Mesendoderm (in vitro differentiated cells): ENCODE measurements at places on chromosomes 1 and 21.

- no peak for DNase-seq
Observed at GRCh38 chr1:170749959-170750358, 86.0 kb downstream of the PRRX1 start.

- DNase-seq = no peak
Observed at GRCh38 chr1:223210788-223211120, 67.7 kb upstream of the TLR5 start.

GRCh38 chr1:33329600-33330305 is 8.9 kb upstream of the A3GALT2 start:
- DNase-seq = no peak

- DNase-seq = peak; percentile 81
Observed at GRCh38 chr21:23014021-23014420, 2015.8 kb downstream of the NCAM2 start.

DNA sequence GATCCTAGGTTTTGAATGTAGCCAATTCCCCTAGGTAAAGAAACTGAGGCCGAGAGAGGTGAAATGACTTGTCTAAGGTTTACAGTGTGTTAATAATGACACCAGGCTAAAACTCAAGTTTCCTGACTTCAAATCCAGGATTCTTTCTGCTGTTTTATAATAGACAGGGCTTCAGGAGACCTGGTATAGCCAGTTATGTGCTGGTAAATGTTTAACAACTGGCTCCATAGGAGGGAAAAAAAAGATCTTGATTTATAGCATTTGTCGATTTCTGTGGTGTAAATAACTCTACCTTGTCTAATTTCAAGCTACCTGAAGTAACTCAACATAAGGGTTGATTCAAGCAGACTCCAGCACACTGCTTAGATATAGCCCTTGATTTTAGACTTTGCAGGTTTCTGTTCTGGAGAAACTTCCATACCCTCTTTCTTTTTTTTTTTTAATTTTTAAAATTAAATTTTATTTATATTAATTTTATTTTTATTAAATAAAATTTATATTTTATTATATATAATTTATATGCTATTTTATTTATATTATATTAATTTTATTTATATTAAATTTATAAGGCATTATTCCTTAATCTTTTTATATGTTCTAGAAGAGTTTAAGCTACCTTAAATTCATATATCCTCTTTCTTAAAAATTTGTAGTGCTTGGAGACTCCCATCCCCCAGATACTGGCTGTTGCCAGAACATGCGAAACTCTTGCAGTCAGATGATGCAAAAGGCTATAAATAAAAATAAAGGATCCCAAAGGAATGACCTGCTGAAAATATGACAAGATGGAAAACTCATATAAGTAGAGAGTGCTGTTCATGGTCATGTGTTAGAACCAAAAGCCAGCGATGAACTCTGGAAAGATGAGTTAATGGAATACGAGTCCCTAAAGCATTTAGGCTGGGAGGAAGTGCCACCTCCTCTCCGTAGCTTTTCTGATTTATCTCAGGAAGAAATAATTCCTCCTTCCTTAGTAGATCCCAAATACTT is 35.4 kb upstream of the SRSF10 start:
- DNase-seq = no peak

GRCh38 chr1:115062542-115063004 is 26.7 kb downstream of the TSPAN2 start:
- peak; percentile 47 for DNase-seq

DNA sequence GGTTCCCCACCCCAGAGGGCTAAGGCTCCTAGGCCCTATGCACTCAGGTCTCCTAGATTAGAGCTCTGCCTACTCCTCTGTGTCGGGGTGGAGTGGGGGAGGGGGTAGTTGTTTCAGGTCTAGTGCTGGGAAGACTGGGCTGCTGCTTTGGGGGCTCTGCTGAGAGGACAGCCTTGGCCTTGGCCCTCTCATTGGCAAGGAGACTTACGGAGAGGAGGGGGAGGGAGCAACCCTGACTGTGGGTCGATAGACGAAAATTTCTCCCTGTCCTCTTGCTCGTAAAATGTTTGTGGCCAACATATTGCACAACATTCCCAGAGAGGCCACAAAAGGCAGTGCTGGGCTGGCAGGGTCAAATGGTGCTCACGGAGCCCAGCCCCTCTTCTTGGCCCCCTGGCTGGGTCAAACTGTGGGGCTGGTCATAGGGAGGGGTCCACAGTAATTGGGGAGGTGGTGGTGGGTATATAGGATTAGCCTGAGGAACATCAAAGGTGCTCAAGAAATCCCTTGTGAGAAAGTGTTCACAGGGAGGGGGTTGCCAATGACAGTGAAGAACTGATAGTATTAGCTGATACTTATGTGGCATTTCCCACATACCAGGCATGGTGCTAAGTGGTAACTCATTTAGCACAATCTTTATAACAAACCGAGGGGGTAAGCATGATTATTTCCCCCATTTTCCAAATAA is 8.5 kb upstream of the DMBX1 start:
- DNase-seq = no peak

GRCh38 chr1:119782631-119783325 is 14.1 kb upstream of the HMGCS2 start:
- DNase-seq = peak; percentile 23

DNA sequence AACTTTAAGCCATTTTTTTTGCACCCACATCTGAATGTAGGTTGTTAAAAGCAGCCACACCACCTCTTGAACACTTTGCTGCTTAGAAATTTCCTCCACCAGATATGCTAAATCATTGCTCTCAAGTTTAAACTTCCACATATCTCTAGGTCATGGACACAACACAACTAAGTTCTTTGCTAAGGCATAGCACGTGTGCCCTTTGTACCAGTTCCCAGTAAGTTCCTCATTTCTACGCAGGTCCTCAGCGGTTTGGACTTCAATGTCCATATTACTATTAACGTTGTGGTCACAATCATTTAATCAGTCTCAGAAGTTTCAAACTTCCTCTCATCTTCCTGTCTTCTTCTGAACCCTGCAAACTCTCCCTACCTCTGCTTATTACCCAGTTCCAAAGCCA is 661.6 kb upstream of the PKN2 start:
- no peak for DNase-seq

DNA sequence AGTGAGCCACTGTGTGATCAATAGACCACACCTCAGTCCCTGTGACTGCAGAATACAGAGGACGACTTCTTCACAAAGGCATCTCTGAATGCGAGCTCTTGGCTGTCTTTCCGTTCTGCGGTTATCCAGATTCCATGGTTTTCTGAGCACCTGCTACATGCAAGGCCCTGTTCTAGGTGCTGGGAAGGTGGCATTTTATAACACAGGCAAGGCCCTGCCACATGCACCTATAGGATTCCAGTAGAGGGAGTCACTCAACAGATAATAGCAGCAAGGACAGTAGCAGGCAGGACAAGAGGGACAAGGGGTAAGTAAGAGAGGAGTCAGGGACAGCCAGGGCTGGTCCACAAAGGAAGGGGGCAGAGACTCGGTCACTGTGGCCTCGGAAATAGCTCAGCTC is 9.0 kb downstream of the URB1 start:
- DNase-seq = peak; percentile 35

DNA sequence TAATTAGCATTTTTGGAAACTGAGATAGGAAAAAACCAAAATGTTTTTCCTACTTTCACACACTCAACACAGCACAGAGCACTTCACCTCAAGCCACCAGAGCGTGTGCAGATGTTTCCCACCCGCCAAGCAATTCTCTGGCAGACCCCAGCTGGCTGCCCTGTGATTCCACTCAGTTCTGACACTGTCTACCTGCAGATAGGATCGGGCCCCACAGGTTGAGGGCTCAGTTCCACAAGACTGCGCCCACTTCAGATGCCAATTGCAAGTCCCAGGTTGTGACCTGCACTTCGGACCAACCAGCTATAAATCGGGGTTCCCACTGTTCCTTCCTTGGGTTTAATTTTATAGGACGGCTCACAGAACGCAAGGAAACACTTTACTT is 9.9 kb downstream of the KIAA1614 start:
- DNase-seq = no peak

- no peak for DNase-seq
Observed at GRCh38 chr1:117231748-117232373, 21.1 kb upstream of the VTCN1 start.

- no peak for DNase-seq
Observed at GRCh38 chr1:82158981-82159380, 358.2 kb downstream of the ADGRL2 start.

DNA sequence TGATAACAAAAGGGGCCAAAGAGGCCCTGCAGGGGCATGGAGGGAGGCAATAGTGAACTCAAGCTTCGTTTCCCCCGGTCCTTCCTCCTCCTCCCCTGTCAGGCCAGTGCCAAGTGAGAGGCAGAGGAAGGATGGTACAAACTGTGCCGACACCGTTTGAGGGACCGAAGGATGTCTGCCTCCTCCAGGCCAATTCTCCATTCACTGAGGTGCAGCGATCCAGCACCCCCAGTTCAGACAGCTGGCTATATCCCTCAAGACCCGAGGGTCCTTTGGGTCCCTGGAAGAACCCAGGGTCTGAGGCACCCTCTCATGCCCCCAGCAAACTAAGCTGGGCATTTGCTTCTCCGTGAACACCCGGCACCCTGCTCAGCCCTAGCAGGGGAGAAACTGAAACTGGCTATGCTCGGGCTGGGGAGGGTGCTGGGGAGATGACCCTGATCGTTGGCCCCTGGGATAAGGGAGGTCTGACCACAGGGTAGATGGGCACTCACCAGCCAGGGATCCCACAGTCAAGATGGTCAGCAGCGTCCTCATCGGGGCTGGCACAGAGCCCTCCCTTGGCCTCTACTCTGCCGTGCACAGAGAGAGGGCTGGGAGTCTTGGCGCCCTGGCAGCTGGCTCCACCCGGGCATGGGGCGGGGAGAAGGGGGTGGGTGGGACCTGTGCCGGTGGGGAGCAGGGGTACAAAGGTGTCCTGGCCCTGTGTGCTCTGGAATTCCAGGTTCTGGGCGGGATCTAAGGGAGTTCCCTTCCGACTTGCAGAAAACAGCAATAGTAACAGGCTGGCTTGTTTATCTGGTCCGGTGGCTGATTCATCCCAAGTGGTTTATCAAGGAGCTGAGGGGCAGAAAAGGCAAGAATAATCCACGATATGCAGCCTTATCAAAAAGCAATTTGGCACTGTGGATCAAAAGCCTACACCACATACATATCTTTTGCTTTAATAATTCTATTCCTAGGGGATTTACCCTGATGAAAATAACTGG is at the start of gene IL22RA1:
Gene IL22RA1 (minus strand): TSS at position 595 of the 989 bp plus-strand sequence. CDS start 58 bp downstream, at position 537.
- DNase-seq = no peak

DNA sequence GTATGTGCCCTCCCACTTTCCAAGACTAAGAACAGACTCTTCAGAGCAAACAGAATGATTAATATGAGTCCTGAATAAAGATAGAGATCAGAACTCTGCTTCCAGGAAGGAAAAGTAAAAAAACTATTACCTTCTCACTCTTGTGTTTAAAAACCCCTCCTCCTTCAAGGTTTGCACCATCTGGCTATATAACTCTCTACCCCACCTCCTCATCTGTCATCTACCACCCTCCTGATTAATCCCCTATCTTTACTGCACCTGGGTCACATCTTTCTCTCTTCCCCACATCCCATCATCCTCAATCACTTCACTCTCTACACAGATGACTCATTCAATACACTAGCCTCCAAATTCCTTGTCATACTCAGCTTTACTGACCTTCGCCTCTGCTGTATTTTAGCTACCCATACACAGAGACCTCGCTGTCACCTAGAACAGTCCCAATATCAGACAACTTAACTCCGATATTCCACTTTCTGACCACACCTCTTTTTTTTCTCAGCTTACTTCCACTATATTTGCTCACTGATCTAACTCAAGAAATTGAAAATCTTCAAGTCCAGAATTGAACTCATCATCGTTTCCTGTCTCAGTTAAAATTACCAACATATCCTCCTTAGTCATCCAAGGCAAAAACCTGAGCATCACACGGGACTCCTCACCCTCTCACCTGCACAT is 3.7 kb downstream of the SCMH1 start:
- no peak for DNase-seq

- no peak for DNase-seq
Observed at GRCh38 chr1:199044191-199044590, 405.4 kb downstream of the PTPRC start.

DNA sequence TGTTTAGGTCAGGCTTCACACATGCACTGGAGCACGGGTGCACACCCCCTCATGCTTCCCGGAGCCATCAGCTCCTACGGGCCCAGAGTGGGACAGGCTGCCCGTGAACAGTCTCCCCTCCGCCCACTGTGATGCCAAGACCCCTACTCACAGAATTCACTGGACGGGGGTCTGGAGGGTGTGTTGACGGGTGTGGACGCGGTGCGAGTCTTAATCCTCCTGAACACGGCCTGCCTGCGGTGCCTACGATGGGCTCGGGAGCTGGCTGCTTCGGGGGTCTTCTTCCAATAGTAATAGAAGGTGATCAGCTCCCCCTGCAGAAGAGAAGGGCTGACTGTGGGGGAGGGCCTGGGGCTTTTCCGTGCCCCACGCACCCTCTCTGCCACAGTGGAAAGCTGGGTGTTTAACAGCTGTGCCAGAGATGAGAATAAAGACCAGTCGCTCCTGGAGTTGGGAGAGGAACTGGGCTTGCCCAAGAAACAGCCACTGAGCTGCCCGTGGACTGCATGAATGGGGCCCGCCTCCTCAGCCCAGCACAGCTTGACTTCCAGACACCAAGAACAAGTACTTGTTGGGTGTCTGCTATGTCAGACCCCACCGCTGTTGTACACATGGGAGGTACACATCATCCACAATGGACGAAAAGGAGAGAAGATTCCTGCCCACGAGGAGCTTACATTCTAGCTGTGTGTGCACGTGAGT is 47.9 kb downstream of the SLC45A1 start:
- no peak for DNase-seq

DNA sequence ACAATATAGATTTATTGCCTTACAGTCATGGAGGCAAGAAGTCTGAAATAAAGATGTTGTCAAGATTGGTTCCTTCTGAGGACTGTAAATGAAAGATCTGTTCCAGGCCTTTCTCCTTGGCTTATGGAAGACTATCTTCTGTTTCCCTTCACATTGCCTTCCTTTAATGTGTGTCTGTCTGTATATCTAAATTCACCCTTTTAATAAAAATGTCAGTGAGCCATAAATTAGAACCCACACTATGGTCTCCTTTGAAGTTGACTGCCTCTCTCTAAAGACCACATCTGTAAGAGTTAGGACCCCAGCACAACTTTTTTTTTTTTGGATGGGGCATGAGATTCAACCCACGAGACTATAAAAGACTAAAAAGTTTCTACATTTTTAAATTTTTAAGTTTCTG is 305.8 kb downstream of the KCNT2 start:
- no peak for DNase-seq

DNA sequence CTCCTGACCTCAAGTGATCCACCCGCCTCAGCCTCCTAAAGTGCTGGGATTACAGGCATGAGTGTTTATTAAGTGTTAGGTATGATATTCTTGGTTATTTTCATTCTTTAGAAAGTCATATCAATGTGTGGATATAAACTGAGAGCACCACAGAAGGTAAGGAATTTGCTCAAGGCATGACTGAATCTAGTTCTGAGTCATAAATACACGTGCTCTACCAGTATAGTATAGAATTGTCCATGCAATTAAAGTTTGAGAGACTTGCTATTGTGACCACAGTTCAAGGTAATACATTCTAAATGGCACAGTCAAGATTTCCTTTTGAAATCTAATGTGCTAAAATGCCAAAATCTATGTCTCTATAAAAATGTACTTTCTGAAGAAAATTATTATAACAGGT is 401.1 kb upstream of the CHRM3 start:
- no peak for DNase-seq
